ENCODE measurements at places on chromosomes 4 and X.

DNA sequence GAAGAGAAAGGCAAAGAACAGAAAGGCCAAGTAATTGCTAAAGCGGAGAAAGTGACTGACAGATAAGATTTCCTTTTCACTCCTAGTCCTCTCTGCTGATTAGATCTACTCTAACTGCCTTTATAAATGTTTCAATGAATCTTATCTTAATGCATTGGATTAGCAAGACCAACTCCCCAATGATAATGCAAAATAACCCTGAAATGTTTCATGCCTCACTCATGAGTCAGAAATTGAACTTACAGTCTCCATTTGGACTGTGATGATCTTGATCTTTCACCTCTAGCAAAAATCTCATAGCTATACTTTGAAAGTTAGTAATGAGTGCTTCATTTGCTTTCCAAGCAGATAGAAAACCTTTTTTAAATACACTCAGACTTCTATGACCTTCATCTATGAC lies 26.5 kb downstream of the SLC10A7 start:
- no peak for DNase-seq

GRCh38 chr4:141645611-141646340 lies 9.4 kb downstream of the IL15 start:
- no peak for DNase-seq

DNA sequence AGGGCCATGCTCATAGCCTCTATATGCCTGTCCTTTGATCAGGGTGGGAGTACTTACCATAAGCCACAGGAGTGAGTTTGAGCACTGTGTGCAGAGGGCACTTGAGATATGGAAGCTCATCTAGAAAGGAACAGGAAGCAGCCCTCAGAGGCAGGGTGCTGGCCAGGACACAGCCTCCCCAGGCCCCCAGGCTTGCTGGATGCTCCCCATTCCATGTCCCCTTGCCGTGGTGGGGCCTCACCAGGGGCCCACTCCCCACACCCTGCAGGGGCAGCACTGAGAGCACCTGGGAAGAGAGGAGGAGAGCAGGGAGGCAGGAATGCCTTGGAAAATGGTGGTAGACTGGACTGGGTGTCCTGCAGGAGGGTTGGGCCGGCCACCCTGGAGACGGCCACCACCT lies 14.3 kb downstream of the TRO start:
- DNase-seq: no peak

DNA sequence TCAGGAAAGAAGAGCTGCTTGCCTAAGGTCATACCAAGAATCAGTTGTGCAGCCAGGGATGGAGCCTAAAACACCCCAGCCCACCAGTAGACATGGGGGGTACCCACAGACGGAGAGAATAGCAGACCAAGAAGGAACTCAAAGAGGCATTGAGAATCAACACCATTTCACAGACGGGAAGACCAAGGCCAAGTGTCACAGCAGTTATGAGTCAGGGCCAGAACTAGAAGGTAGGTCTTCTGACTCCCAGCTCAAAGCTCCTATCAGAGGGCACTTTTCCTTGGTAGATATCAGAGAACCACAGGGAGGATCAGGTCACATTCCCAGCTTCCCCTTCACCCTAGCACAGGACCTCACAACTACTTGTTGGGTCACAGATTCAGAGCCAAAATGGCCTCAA lies 14.5 kb downstream of the OTUD5 start:
- no peak for DNase-seq

DNA sequence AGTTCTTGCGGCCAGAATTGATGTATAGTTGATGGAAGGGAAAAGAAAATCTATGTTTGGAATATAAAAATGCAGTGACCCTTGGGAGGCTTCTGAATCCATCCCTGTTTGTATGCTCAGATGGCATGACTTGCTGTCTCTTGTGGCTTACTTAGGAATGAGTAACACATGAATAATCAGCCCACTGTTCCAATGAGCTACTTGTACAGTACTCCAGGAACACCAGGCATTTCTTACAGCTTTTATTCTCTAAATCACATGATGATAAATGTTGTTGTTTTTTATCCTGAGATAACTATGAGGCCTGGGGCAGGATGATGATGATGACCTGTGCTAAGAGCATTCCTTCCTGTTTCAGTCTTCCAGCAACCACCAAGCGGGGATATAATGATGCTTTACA lies 18.9 kb downstream of the TMPRSS11E start:
- no peak for DNase-seq

GRCh38 chrX:29666366-29666765 lies 549.0 kb upstream of the MAGEB2 start:
- DNase-seq: no peak

GRCh38 chrX:121032531-121032930 lies 14.9 kb upstream of the GLUD2 start:
- no peak for DNase-seq

GRCh38 chr4:94302191-94302590 lies 40.4 kb downstream of the HPGDS start:
- DNase-seq: no peak

GRCh38 chrX:134735015-134735414 lies 76.7 kb upstream of the PLAC1 start:
- DNase-seq: no peak

DNA sequence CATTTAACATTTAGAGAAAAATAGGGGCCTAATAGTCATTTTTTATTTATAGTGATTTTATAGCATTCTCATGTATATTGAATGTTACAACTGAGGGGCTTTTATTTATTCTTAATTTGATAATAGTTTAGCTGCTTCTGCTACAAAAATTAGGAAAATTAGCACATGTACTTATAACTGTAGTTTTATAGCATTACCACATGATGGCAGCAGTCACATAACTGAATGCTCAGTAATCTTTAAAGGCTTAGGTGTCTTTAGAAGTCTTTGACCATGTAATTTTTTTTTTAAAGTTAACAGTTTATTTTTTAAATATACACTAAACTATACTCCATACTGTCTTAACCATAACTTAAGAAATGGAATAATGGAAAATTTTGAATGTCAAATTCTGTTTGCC lies 136.6 kb downstream of the STAG2 start:
- no peak for DNase-seq

DNA sequence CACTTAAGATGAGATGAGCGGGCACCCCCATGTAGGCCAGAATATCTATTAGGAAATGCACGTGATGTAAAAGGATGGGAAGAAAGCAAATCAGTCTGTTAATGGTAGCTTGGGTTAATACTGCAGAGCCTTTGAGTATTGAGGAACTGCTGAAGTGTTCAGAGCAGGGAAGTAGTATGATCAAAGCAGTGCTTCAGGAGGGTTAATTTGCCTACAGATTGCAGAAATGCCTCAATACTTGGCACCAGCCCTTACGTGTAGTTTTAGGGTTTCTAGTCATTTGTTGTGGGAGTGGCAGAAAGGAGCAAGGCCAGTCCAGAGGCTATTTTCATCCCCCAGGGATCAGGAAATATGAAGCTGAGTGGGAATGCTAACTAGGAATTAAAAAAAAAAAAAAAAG lies 19.7 kb downstream of the ZFX start:
- no peak for DNase-seq

- DNase-seq: no peak
These were observed 277.0 kb upstream of the INTU start for GRCh38 chr4:127355743-127356142.

GRCh38 chrX:50333308-50333707 lies 128.7 kb downstream of the CCNB3 start:
- DNase-seq: no peak

DNA sequence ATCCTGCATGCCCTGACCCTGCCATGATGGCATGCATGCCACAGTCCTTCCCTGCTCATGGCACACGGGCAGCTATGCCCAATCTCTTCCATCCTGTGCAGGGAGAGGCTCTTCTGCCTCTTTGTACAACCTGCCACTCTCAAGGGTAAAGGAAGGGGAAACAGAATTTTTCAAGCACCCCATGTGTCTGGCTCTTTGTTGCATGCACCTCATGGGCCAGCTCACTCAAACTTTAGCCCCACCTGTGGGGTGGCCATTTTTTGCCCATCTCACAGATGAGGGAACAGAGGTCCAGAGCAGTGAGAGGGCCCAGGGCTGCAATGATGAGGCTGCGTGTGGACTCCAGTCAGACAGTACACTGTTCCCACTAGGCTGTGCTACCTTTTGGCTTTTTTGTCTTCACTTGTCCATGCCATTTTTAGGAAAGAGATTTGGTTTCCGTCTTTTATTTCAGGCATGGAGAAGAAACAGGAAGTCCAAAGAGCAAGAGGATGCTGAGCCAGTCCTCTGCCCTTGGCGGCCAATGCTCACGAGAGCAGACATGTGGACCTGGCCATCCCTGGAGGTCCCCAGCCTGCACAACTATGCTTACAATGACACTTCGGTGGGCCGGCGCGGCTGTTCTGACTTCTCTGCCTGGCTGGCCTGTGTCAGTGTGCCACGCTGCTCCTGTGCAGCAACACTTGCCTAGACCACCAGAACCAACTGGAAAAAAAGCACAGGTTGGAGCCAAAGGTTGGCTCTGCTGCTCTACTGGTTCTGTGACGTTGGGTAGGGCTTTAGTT lies 45.6 kb downstream of the NSG1 start:
- DNase-seq: no peak

- DNase-seq: no peak
These were observed 27.5 kb downstream of the FBXW7 start for GRCh38 chr4:152508386-152508785.

DNA sequence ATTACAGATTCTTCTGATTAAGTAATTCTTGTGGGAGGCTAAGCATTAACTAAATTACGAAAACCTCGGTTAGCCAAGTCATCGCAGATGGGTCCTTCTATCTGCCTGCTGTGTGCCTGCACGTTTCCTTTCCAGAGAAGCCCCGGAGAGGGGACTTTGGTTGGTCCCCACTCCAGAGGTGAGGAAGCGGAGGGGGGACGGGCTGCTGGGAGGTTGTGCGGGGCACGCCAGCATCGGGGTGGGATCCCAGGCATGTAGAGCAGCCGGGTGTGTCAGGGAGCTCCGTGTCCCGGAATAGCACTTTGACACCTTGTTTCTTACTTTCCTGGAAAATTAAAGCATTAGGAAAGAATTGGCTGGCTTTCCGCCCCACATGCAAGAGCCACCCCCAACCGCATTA lies 26.6 kb downstream of the PIGG start:
- no peak for DNase-seq

DNA sequence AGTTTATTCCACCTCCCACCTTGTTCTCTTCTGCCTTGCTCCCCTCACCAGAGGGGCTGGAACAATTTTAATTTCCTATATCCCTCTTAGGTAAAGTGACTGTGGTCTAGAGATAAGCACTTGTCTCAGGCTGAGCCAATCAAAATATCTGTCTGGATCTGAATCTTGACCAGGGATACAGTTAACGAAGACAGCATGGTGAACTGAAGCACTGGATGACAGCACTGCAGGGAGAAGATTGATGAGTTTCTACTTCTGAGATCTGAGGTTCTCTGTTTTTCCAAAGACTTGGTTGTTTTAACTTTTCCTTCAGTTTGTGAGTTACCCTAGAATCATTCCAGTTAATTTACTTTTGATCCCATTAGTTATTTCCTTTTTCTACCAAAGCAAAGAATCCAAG lies 13.2 kb downstream of the GNPDA2 start:
- no peak for DNase-seq

- DNase-seq: no peak
These were observed 36.9 kb downstream of the MAGEA9 start for GRCh38 chrX:149818652-149819051.

DNA sequence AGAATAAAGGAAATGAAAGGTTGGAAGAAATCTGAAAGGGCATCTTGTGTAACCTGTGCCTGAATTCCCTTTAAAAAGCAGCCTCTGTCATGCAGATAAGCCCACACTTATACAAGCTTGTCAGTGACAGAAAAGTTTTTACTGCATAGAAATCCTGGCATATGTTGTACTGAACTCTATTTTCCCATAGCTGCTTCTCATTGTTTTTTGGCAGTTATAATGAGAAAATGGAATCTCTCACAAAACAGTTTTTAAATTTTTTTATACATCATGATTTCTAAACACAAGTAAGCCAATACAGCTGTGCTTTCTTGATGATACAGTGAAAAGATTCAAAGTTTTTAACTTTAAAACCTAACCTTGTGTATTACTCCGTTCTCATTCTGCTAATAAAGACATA lies 511.4 kb upstream of the ARX start:
- no peak for DNase-seq

DNA sequence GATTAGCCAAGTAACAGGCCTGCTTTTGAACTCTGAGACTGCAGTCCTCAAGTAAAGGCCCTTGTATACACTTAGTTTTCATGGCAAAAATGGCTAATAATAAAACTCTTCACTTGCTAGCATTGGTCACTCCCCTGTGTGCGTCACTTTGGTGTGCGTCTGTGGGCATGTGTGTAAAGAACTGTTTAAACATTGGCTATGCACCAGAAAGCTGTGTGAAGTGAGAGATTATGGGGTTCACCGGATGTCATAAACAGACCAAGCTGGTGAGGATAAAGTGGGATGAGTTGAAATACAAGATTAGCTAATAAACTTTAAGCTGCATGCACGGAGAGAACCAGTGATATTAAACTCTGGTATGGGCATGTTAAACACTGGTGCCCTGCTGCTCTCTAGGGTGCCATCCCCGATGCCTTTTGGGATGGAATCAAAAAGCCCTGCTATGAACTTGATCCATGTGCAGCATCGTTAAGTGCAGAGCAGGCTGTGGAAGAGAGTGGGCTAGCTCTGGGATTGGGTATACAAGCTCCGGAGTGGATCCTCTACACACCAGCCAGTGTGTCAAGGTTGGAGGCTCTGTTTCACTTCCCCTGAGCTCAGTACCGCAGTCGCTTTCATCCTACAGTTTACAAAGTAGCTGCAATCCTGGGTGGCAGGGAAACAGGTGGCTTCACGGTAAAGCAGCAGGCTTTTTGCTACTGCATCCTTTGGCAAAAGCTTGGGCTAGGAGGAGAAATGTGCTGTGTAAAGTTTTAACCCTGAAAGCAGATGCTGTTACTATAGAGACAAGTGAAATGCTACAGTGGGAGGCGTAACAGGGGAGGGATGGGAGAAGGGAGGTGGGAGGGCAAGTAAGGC lies 108.3 kb upstream of the SLC4A4 start:
- no peak for DNase-seq

GRCh38 chr4:168197926-168198325 lies 105.6 kb downstream of the ANXA10 start:
- DNase-seq: no peak

- no peak for DNase-seq
These were observed 990.2 kb downstream of the STPG2 start for GRCh38 chr4:97153042-97153441.

DNA sequence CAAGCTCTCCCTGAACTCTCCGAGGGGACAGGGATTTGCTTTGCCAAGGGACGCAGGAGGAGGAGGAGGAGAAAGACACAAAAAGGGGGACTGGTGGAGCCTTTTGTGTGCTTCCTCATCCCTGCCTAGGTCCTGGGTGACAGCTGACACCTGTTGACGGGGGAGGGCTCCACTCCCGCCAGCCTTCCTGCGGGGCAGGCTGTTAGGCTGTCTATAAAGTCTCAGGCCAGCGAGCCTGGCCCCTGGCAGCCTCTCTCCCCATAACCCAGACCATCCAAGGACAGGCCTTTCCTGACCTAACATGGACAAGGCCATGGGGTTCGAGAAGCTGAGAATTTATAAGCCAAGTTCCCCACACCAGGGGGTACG lies 832 bp upstream of the EVC2 start:
- DNase-seq: no peak

GRCh38 chr4:152831416-152831815 lies 51.7 kb downstream of the ARFIP1 start:
- no peak for DNase-seq

Data from activated T-helper 1 cell treated with anti-CD3 and anti-CD28 coated beads, Interleukin-2, amount 50 U/mL, for 16 hours (primary cell).